ENCODE measurements at places on chromosomes 5 and 9. TPM values are rescaled to one million over a fixed set of nuclear protein-coding genes. Genes with fewer than 3 reads are reported as not detected.

Gene CNTNAP3B
- total RNA-seq, result 16.8 TPM

Gene PCDHA9
- total RNA-seq, result 0.03 TPM

Gene CDH18
- total RNA-seq, result not detected

Gene MEGF10
- 1.1 TPM for total RNA-seq

DNA sequence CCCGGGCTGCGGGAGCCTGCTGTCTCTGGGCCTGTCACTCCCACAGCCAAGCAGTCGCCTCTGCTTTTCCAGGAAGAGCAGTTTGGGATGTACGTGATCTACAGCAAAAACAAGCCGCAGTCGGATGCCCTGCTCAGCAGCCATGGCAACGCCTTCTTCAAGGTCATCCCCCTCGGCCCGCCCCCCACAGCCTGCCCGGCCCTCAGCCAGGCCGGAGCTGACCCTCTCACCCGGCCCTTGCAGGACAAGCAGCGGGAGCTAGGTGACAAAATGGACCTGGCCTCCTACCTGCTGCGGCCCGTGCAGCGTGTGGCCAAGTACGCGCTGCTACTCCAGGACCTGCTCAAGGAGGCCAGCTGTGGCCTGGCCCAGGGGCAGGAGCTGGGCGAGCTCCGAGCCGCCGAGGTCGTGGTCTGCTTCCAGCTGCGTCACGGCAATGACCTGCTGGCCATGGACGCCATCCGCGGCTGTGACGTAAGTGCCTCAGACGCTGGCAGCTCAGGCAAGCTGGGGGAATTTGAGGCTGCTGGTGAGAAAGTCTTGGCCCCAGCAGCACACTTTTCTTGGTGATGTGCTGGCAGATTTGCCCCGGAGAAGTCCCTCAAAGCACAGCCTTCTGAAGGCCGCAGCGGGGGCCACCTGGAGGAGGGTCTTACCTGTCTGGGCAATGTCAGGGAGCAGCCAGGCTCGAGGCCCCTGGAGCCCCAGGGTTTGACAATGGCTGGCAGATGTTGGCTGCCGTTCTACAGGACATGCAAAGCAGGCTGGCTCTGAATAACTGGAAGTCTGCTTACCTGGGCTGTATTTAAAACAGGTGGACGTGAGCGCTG is 20.1 kb upstream of the LRRC14B start:
- DNase-seq, result no peak

- peak; percentile 88 for DNase-seq
Measured at GRCh38 chr9:126719618-126720031, 85.2 kb upstream of the ZBTB43 start.

DNA sequence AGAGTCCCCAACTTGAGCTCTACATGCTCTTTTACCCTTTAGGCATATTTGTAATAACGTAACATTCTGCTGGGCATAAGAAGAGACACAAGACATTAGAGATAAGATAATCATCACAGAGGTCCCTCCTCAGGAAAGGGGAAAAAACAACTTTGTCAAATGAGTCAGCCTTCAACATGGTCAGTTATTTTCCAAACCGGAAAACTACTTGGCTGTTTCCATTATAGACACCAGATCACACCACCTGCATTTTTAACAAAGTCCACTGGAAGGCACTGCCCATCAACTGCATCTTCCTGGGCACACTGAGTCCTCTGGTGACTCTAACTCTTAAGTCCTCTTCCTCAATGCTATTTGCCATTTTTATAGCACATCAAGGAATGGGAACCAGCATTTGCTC is 221.8 kb downstream of the FAM114A2 start:
- DNase-seq, result no peak

Measured in right cardiac atrium (tissue), 5 donors.